ENCODE measurements at places on chromosomes 3 and 15.

- peak; percentile 70 for DNase-seq
Measured at GRCh38 chr15:100349696-100350433, 8.1 kb upstream of the ADAMTS17 start.

- no peak for DNase-seq
Measured at GRCh38 chr3:19931180-19931692, 2.8 kb downstream of the EFHB start.

- DNase-seq = no peak
Measured at GRCh38 chr15:83380059-83380458, 67.1 kb upstream of the SH3GL3 start.

DNA sequence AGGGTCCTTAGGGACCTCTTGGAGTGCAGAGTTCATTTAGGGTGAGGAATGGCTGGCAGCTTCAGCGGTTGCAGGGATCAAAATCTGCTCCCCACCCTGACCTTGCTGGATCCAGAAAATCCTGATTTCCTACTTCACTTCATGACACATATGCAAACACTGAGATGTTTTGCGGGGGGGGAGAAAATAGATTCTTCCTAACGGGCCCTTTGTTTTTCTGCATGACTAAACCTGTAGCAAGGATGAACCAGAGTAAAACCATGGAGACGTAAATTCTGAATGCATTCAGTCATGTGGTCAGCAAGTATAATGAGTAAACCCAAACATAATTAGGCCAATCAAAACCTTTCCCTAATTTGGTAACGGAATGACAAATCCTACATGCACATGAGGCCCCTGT is 20.0 kb upstream of the RBP1 start:
- DNase-seq = no peak

GRCh38 chr15:57792724-57793449 is 86.4 kb downstream of the POLR2M start:
- no peak for DNase-seq

Measured in astrocyte of the cerebellum (primary cell).